ENCODE measurements at places on chromosomes 11 and 22.

- DNase-seq, result peak; percentile 38
Observed at GRCh38 chr22:38317995-38318715, 922 bp upstream of the CSNK1E start.

GRCh38 chr11:119530509-119530908 lies 107.5 kb upstream of the THY1 start:
- DNase-seq, result no peak

DNA sequence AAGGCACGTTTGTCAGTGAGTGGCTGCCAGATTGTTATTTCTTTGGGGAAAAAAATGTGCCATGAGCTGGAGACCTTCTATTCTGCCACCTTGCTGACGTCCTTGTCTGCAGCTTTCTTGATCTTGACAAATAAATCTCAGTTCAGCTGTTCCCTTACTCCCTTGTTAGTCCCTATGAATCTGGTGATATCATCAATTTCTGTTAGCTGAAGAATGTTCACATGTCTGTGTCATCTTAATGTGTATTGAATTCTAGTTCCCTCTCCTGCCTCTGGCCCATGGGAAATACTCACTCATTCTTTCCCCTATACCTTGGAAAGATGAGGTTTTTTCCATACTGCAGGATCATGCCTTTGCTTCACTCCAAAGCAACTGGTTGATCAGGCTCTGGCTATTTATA lies 649.9 kb upstream of the API5 start:
- DNase-seq, result no peak

DNA sequence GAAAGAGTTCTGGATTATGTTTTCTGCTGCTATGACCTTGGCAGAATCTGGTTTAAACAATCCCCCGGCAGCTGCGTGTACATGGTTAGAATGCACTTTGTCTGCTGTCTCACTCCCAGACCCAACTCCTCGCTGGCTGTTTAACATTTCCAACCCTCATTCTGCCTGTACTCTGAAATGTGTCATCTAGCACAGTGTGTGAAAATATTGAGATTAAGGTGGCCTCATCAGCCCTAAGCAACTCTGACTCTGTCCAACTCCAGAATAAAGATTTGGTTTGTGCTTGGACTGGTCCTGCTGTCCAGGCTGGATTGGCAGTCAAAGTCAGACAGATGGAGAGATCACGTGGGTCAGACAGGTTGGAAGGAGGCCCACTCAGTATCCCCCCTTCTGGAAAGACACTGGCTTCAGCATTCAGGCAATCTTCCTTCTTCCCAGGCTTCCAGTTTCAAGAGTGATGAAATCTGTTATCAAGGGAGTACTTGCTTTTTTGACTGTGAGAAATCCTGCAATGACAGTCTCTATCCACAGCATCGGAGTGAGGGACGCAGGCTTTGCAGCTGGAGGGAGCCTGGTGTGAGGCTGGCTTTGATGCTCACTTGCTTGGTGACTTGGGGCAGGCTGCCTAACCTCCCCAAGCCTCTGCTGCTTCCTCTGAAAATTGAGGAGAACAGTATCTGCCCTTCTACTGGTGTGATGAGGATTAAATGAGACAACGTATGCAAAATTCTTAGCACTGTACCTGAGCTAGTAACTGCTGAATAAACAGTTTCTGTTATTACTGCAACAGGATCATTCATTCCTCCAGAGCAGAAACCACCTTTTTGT lies 29.8 kb downstream of the ABTB2 start:
- DNase-seq, result no peak

- DNase-seq, result no peak
Observed at GRCh38 chr22:31098632-31099110, 8.7 kb downstream of the SELENOM start.

GRCh38 chr22:25362215-25362882 lies 142.9 kb downstream of the CRYBB2 start:
- DNase-seq, result peak; percentile 95

DNA sequence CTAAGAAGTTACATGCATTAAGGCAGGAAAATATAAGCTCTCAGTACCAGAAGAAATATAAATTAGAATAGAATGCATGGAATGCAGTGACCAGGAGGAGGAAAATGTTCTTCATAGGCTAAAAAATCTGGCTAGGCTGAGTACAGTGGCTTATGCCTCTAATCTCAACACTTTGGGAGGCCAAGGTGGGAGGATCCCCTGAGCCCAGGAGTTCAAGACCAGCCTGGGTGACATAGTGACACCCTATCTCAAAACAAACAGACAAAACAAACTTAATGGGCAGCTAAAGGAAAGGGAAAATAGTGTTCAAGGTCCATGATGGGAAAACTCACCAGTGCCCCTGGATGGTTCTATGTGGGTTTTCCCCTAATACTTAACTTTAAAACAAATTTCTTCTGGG lies 78.3 kb upstream of the RASSF10 start:
- no peak for DNase-seq

DNA sequence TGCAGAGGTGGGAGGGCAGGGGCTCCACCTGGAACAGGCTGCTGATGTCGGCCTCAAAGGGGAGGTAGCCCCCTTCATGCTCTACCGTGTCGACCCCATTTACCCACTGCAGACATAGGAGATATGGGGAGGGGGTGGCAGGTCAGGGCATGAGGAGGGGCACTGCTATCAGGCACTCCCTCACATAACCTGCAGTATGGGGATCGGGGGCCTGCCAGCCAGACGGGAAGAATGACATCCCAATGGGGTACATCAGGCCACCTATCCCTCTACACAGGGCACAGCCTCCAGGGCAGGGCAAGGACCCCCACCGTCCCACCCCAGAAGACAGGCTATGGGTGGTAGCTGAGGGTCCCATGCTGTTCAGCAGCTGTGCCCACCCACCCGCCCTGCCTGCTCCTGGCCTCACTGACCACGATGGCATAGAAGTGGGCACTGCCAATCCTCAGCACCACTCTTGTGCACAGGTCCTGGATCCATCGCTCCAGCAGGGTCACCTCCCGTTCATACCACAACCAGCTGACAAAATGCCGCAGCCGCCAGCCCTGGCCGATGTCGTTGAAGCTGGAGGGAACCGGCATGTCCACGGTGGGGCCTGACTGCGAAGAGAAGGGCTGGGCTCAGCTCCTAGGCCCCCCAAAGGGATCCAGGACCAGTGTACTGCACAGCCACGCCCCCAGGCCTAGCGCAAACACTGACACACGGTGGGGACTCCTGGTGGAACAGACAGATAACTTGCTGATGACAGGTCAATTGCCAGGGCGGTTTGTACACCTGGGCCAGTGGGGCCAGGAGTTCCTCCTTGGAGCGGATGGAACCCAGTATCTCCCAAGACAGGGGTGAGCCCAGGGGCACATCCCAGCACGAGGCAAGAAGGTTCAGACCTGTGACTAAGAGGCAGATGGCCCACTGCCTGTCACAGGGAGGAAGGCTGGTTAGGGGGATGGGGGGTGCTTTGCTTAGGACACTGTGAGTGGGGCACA lies 24.1 kb downstream of the RGL4 start:
- no peak for DNase-seq

DNA sequence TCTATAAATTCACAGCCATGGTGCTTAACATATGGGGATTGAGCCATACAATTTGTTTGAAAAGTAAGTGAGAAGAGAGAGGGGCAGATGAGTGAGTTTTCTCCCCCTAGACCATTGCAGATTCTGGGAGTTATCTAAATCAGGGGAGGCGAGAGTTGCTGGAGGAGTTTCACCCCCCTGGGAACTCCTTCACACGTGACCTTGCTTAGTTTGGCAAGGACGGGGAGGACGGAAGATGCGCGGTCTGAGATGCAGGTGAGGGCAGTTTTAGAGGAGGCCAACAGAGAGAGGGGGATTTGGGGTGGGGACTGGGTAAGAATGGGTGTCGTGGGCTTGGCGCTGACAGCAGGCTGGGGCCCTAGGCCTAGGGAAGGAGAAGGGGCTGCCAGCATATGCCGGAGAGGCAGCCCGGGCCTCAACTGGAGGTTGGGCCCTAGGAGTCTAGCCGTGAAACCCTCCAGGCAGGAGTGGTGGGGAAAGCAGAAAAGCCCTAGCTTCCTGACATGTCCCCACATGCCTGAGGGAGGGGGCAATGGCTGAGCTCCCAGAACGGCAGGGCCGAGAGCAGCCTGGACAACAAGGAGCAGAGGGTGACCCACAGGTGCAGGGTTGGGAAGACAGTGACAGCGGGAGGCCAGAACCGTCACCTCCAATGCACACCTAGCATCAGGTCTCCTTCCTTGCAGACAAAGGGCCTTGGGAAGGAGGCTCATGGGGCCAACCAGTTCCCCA lies 63.9 kb downstream of the ELFN2 start:
- no peak for DNase-seq

GRCh38 chr22:41551877-41552582 lies 7.8 kb upstream of the POLR3H start:
- DNase-seq, result no peak

DNA sequence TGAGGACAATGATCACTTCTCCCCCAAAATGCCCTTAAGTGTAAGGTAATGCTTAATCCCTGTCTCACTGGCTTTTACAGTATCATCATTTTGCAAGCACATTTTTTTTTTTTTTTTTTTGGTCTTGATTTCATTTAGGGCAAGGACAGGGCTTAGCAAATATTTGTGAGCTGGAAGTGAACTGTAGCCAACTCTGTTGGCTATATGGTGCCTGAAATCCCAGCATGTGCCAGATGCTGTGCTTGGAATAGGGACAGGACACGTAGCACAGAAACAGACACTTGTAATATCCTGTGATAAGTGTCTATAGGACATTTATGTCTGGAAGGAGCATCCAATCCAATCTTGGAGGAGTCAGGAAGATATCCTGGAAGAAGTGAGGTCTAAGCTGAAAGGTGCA lies 198.3 kb downstream of the NAV2 start:
- DNase-seq, result no peak

DNA sequence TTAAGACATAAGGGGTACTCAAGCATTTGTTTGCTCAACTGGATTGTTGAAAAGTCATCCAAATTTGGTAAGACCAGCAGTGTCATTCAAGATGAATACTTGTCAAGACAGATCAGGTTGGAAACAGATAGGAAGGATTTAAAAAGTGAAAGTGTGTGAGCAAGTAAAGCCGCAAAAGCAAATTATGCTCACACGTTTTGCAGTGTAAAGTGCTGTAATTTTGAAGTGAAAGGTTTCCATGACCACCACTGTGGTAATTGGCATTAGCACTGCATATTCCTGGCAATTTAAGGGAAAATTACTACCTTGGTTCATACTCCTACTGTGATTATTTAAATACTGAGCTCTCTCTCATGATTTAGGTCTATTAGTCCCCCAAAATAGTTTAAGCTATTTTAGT lies 704.1 kb upstream of the CCDC179 start:
- no peak for DNase-seq

- DNase-seq, result peak; percentile 9
Observed at GRCh38 chr11:106446955-106447354, 369.5 kb downstream of the AASDHPPT start.

DNA sequence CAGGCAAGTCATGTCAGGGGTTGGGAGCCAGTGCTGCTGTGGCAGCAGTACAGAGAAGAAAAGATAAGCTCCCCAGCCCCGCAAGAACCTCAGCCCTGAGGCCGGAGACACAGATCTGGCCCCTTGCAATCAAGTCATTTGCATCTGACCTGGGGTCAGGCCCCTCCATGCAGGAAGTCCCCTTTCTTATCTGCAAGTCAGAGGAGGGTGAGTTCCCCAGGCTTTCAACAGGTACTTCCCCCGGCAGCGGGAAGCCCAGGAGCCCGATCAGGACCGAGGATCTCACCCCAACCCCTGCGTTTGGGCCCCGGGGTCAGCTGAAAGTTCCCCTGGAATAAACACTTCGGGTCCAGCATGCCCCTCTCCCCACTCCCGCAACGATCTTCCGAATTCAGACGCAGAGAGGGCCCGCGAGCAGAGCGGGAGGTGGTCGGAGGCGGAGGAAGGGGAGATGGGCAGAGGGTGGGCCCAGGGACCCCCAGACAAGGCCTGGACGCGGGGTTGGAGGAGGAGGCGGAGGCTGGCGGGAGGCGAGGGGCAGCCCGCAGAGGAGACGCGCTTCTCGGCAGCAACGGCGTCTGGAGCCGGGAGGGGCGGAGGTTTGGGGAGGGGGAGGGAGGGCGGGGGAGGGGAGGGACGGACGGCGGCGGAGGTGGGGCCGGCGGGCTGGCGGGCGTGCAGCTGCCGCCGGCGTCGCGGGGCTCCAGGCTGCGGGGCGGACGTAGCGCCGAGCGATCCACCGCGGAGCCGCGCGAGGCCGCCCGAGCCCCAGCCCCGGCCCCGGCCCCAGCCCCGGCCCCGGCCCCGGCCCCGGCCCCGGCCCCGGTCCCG lies at the start of gene TSPAN18:
Gene TSPAN18, plus strand, starts transcription at position 680 of the 831 bp plus-strand sequence. CDS start 179,455 bp downstream, outside the sequence.
- peak; percentile 48 for DNase-seq

- DNase-seq, result no peak
Observed at GRCh38 chr11:30446520-30446919, 123.6 kb downstream of the ARL14EP start.

DNA sequence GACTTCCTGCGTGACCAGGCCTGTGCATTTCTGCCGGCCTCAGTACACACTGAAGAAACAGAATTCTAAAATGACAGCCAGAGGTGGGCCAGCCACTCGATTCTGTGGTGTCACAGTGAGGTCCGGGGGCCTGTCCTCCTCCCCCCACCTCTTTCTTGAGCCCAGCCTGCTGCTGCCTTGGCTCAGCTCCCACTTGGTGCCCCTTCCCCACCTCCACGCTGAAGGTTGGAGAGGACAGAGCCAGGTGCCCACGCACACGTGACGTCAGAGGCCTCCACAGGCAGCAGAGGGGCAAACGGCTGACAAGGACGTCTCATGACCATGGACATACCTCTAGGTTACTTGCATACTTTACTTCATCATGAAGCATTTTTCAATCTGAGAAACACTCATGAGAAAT lies 78.0 kb upstream of the SHANK2 start:
- no peak for DNase-seq

DNA sequence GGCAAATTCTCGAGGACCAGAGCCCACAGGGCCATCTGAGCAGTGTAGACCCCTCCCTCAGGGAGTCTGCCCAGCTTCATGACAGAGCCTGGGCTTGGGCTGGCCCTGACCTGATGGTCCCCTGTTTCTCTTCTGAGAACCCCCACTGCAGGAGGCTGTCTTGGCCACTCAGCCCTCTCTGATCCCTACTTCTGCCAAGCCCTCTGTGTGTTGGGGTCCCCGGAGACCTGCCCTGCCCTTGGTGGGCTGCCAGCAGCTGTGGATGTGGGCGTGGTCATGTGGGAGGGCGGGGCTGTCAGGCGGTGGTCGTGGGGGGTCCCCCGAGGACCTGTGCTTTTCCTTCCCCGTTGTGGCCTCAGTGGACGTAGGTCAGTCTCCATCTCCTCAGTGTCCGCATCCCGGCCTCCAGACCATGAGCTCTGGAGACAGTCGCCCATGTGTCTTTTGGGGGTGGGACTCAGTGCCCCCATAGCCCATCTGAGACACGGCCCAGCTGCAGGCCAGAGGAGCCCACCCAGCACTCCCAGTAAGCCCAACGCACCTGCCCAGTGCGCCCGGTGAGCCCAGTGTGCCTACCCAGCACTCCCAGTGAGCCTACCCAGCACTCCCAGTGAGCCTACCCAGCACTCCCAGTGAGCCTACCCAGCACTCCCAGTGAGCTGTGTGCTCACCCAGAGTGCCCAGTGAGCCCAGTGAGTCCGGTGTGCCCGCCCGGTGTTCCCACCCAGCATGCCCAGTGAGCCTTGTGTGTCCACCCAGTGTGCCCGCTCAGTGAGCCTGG lies 409.2 kb downstream of the TBC1D22A start:
- DNase-seq, result no peak

- DNase-seq, result no peak
Observed at GRCh38 chr11:130220311-130221035, 60.9 kb downstream of the ST14 start.

- peak; percentile 16 for DNase-seq
Observed at GRCh38 chr22:43777286-43777685, 34.8 kb downstream of the EFCAB6 start.

All from endothelial cell (in vitro differentiated cells).